Stimulated activated CD4-positive, alpha-beta T cell treated with anti-CD3 and anti-CD28 coated beads, Interleukin-2, amount 100 ng/mL, for 48 hours (primary cell): ENCODE measurements at places on chromosomes 16 and 17.

GRCh38 chr16:56847173-56847910, 17.7 kb upstream of the SLC12A3 start:
- no peak for DNase-seq

- DNase-seq = no peak
Observed at GRCh38 chr16:59469266-59469665, 735.1 kb upstream of the GOT2 start.

- DNase-seq = no peak
Observed at GRCh38 chr17:74539281-74539820, 6.6 kb downstream of the CD300C start.

DNA sequence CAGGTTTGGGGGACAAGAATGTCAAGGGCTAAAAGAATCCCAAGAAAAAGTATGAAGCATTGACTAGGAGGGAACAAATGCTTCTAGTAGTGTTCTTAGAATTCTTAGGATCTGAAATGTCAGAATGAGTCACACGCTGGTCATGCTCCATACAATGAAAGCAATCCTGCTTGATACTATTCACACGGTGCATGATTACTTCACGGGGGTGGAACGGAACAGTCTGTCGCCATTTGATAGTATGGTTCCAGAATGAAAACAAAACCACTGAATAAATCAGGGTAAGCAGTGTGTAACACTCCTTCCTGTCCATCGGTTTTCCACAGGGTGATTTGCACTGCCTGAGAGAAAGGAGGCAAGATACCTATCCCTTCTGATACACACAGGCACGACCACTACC, 22.9 kb upstream of the YWHAE start:
- DNase-seq = no peak

DNA sequence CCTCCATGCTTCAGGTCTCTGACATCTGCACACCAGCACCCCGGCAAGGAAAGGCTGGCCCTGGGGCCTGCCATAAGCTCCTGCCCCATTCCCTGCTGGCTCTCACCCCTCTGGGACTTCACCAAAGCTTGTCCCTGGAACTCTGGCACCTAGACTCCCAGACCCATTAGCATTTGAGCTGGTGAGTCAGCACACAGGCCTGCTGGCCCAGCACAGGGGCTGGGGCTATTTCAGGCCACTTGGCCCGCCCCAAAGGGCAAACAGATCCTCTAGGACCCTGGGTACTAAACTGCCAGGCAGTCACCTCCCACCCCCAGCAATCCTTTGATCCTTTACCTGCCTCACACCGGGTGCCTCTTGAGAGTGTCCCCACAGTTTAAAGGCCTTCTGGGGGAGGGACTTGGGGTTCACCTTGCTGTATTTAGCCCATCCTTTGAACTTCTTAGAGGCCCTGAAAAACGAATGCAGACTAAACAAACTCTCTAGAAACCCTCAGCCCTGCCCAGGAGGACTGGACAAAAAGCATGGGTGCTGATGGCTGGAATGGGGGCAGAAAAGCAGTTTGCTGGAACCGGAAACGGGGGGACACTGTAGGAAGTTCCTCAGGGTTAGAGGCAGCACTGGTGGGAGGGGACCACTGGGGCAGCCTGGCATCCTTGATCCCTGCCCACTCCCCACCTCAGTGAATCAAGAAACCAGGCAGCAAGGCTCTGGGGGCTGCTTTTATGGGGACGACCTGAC, 3.2 kb upstream of the SAMD14 start:
- no peak for DNase-seq

- DNase-seq = no peak
Observed at GRCh38 chr17:21545064-21545463, 147.3 kb upstream of the KCNJ18 start.

- no peak for DNase-seq
Observed at GRCh38 chr16:57824888-57825287, 22.6 kb upstream of the KIFC3 start.

GRCh38 chr16:49129935-49130334, 151.7 kb downstream of the CBLN1 start:
- DNase-seq = no peak

DNA sequence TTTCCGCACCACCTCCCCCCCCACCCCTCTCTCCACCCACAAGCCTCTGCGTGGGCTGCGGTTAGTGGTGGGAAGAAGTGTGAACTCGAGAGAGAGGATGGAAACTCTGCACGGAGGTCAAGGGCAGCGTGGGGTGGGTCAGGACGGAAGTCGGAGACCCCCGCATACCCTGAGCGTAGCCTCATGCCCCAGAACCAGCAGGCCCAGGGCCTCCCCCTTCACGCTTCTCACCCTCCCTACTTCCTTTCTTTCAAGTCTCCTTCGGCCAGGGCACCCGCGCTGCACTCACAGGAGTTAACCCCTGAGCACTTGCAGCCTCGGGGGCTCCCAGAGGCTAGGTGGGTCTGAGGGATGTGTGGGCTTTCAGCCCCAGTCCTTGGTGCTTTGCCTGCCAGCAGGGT, 9.2 kb downstream of the TBKBP1 start:
- DNase-seq = no peak

DNA sequence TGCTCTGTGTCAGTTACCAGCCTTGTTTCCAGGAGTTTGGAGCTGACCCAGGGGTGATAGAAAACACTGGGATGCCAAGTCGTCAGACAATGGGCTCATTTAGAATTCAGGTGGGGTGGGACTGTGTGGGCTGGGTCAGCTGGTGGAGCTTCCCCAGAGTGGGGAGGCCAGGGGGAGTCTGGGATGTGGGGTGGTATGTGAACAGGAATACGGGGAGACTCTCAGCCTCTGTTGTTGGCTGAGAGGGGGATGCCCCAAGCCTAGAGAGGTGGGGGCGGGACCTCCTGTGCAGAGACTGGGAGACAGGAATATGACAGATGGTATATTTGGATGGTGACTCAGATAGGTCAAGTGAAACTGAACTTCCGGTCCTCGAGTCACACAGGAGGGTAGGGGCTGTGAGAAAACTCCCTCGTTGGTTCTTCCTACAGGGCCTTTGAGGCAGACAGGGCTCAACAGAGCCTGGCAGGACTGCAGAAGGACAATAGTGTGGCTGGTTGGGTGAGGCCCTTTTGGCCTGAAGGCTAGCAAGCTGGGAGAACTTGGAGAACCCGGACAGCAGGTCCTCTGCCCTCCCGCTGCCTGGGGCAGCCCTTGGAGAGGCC, 23.7 kb downstream of the CDH1 start:
- peak; percentile 55 for DNase-seq

DNA sequence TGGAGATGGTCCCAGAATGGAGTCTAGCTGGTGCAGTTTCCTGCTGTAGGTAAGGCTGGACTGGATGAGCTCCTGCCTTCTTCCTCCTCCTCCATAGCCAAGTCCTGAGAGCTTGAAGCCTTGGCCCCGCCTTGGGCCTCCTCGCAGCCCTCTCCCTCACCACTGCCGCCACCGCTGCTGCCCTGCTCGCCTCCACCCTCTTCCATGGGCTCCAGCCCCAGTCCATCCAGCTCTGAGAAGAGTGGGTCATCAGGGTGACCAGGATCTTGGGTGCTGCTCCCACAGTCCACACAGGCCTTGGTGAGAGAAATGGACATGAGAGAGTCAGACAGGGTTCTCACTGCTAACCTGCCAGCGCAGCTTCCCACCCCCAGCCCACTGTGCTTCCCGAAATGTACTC, 11.2 kb downstream of the PER1 start:
- no peak for DNase-seq

- DNase-seq = no peak
Observed at GRCh38 chr17:7442142-7442541, 2.7 kb upstream of the CHRNB1 start.

- no peak for DNase-seq
Observed at GRCh38 chr16:79836144-79836543, 235.6 kb upstream of the MAF start.

- DNase-seq = no peak
Observed at GRCh38 chr17:36602030-36602748, 806 bp downstream of the MRM1 start.

DNA sequence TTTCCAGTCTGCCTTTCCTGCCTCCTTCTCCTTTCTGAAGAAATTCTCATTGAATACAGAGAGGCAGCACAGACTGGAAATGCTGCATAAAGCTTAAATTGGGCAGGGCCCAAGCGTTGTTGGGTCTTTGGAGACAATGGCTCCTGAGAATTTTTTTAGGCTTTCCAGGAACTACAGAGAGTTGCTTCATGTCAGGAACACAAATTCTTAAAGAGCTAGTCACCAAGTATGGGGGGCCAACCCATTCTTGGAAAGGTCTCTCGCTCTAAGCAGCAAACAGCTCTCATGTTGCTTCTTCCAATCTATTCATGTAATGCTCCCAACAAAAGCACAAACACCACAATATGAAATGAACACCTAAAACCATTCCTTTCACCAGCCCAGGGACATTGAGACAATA, 6.9 kb downstream of the HNF1B start:
- no peak for DNase-seq

DNA sequence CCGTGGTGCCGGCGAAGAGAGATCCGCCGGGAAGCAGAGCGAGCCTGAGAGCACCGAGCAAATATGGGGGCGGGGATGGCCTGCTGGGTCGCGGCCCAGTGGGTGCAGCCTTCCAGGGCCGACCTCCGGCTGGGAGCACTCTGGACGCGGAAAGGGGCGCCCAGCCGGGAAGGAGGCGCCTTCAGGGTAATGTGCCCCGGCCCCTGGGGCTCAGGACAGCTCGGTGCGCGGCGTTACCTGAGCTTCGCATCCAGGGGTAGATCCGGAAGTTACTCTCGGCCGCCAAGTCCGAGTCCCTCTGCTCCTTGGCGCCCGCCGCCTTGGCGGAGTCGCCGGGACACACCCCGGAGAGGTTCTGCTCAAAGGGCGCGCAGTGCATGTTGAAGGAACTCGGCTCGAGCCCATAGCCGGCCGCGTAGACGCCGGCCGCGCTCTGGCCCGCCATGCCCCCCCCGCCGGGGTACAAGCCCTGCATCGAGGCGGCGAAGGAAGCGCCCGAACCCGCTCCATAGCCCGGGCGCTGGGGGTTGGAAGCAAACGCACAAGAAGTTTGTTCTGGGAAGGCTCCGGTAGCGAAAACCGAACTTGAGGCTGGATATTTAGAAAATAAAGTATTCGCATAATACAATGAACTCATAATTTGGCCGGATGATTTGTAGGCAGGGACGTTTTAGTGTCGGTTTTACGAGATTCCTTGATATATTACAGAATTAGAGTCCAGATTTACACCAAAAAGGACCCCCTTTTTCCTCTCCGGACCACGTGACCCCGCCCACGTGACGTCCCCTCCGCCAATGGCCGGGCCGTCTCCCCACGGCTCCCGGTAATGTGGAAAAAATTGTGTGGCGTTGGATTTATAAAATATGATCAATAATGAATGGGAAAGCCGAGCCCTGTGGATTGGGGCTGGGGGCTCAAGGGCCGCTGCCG, at the start of gene HOXB7:
TSS of gene HOXB7 (minus strand) at position 736 of the 930 bp plus-strand sequence. CDS start at position 637, 99 bp downstream.
- peak; percentile 69 for DNase-seq

- no peak for DNase-seq
Observed at GRCh38 chr17:62662855-62663254, 35.4 kb downstream of the MRC2 start.

- no peak for DNase-seq
Observed at GRCh38 chr17:70139449-70139993, 29.8 kb upstream of the KCNJ2 start.

DNA sequence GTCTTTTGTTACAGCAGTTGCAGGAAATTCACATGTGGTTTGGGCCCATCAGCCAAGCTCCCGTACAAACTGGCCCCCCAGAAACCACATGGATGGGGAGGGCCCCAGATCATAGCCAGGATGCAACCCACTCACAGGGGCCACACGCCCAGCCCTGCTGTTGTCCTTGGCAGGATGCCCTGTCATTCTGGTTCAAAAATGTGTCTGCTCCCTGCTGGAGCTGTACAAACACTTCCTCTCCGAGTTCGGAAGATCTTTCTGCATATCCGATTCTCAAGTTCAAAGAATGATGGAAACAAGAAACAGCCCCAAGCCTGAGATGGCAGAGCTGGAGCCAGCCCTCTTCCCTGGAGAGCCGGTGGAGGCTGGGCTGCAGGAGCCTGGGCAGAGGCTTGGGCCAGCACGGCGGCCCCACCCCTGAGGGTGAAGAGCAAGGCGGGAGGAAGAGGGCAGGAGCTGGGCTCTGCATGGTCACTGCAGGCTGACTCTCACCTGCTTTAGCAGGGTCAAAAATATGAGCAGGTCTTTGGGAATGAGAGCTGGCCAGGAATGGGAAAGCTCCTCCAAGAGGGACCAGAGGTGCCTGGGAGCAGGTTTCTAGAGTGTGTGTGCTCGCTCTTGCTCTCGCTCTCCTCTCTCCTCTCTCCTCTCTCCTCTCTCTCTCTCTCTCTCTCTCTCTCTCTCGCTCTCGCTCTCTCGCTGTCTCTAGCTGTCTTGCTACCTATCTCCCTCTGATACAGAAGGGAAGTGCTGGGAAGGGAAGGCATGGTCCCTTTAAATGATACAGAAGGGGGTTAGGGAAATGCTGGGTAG, 34.7 kb upstream of the ENPP7 start:
- no peak for DNase-seq
